ENCODE measurements at places on chromosomes 6 and 20.

- H3K27me3 ChIP-seq = no peaks in the 10 kb centered on the region
- no peak for DNase-seq
- no peak overlapping the region for H3K4me3 ChIP-seq
- no peak overlapping the region for H3K27ac ChIP-seq
These were observed 454 bp downstream of the L3MBTL3 start for GRCh38 chr6:130018744-130019325.

DNA sequence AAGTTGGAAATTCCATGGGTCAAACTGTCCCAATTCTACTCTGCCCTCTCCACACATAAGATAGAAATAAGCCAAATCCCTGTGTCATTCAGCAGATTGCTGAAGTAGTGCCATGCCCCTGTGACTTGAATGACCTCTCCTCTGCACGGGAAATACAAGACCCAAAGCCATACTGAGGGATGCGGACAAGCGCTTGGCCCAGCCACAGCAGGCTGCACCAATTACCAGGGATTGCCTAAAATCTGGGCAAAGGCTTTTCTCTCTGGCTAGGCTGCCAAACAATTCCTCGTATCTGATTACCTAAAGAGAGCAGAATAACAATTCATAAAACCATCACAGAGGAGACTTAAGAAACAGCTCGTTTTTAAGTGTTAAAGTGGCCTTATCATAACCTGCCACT is 421.8 kb upstream of the JARID2 start:
- H3K4me3 ChIP-seq = no peak overlapping the region
- no peaks in the 10 kb centered on the region for H3K36me3 ChIP-seq
- no peaks in the 10 kb centered on the region for H3K4me1 ChIP-seq
- no peak overlapping the region for H3K27ac ChIP-seq

DNA sequence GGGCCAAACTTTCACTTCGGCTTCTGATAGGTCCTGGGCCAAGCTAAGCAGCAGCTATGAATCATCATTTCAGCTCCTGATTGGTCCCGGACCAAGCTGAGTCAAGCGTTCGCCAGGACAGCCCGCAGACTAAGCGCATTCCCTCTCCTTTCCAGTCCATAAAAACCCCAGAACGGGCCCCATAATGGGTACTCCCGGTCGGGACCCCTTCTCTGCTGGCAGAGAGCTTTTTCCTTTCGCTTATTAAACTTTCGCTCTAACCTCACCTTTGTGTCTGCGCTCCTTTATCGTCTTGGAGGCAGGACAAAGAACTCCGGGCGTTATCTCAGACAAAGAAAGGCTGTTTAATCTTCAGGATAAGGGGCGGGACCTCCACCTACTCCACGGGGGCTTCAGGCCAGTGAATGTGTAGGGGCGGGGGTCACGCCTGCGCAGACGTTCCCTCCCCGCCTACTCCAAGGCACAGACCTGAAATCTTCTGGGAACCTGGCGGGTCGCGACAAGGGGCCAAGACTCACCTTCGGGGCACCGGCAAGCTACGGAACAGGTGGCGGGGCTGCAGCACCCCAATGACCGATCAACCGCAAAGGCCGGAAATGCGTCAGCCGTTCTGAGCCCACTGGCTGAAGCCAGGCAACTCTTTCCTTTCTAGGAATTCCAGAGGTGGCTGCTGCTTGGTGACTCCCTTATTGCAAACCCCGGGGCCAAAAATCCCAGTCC is at the start of gene ZSCAN31:
Gene ZSCAN31 (minus strand): TSS at position 585 of the 720 bp plus-strand sequence. CDS start 6,465 bp downstream, outside the sequence.
- peaks cover 34% of the 10 kb centered on the region for H3K4me1 ChIP-seq
- H3K36me3 ChIP-seq = no peaks in the 10 kb centered on the region
- no peaks in the 10 kb centered on the region for H3K27me3 ChIP-seq
- peak within 1 kb of the TSS; percentile 90 for H3K27ac ChIP-seq

- H3K4me3 ChIP-seq = no peak overlapping the region
- H3K4me1 ChIP-seq = no peaks in the 10 kb centered on the region
- no peak overlapping the region for H3K27ac ChIP-seq
- H3K36me3 ChIP-seq = peaks cover 44% of the 10 kb centered on the region
These were observed 35.7 kb downstream of the RALY start for GRCh38 chr20:34029415-34029814.

DNA sequence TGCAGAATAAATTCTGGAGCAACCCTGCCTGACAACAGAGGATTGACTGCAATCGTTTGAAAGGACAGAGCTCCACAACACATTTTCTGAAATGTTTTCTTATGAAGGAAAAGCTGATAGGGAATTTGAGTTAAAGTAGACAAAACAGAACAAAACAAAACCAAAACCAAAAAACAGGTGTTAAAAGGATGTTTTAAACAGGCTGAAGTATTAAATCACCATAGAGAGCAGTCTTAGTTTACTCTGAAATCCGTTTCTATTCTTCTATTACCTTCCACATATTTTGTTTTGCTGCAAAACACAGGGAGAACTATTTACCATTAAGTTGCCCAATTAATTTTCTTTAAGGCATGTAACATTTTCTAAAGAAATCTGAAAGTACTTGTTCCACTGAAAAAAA is 93.4 kb upstream of the MLIP start:
- peaks cover 12% of the 10 kb centered on the region for H3K27me3 ChIP-seq
- no peak overlapping the region for H3K4me3 ChIP-seq
- H3K4me1 ChIP-seq = no peaks in the 10 kb centered on the region
- H3K27ac ChIP-seq = no peak overlapping the region

DNA sequence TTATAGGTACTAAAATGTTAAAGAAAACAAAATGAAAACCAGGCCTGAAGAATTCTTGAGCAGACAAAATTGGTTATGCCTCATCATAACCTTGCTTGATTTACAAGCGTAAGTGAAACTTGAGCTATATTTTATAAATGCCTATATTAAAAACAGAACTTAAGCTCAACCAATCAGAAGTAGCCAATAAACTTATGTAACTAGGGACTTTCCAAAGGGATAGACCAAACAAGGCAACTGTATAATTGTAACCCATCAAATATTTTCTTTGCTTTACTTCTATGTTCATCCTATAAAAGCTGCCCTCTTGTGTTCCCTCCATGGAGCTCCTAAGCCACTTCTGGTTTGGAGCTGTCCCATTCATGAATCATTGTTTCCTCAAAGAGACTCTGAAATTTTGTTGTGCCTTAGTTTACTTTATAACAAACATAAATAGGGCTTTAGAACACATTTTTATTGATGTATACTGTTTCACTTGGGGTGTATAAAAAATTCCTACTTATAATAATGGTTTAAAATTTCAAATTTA is 101.6 kb upstream of the CARMIL1 start:
- H3K4me1 ChIP-seq = peaks cover 7% of the 10 kb centered on the region
- H3K27ac ChIP-seq = no peak overlapping the region
- no peaks in the 10 kb centered on the region for H3K27me3 ChIP-seq

- H3K27me3 ChIP-seq = no peaks in the 10 kb centered on the region
- H3K36me3 ChIP-seq = no peaks in the 10 kb centered on the region
- no peak overlapping the region for H3K27ac ChIP-seq
- H3K4me3 ChIP-seq = no peak overlapping the region
- no peaks in the 10 kb centered on the region for H3K4me1 ChIP-seq
These were observed 34.2 kb upstream of the FRMD1 start for GRCh38 chr6:168113226-168113625.

DNA sequence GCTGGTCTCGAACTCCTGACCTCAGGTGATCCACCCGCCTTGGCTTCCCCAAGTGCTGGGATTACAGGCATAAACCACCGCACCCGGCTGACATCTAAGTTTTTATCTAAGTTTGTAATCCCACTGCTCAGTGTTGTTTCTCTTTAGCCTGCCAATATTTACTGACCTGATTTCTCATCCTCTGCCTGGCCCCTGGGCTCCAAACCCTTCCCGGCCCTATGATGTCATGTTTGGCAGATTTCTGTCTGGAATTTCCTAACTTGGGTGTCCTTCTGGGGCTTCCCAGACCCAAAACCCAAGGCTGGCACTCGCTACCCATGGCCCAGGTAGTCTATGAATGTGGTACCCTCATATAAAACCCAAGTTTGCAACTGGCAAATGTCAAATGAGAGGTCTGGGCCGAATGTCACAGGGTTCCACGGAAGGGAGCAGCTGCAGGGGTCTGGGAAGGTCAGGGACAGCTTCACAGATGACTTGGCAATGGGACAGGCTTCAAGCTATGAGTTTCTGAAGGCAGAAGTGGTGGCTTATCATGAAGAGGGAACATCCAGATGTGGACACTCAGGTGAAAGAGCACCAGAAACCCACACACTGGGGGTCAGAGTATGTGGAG is 54.9 kb downstream of the TMEM170B start:
- no peaks in the 10 kb centered on the region for H3K4me1 ChIP-seq
- H3K36me3 ChIP-seq = no peaks in the 10 kb centered on the region
- H3K27ac ChIP-seq = no peak overlapping the region
- no peak overlapping the region for H3K4me3 ChIP-seq

DNA sequence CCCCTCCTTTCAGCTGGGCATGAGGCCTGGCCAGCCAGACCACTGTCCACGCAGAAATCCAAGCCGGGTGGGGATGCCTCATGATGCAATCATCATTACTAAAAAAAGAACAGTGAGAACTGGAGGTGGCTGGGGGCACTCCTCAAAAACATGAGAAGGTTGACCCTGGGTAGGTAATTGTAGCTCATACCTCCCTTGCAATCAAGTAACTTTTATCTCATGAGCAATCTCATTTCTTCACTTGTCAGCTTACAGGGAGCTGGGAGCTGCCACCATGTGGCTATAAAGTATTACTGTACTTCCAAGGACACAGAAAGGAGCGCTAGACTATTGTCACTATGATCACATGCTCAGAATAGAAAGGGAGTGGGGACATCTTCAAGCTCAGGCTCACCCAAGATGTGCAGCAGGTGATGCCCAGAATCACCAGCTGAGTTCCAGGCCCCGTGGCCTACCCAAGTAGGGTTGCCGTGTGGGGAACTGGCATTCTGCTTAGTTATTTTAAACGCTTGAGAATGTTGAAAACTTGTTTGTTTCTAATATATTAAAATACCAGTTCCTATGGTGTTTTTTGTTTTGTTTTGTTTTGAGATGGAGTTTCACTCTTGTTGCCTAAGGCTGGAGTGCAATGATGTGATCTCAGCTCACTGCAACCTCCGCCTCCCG is 3.0 kb upstream of the CDH26 start:
- no peaks in the 10 kb centered on the region for H3K36me3 ChIP-seq
- no peaks in the 10 kb centered on the region for H3K4me1 ChIP-seq
- peak; percentile 16 for DNase-seq
- H3K27me3 ChIP-seq = no peaks in the 10 kb centered on the region
- no peak overlapping the region for H3K27ac ChIP-seq
- no peak overlapping the region for H3K4me3 ChIP-seq

DNA sequence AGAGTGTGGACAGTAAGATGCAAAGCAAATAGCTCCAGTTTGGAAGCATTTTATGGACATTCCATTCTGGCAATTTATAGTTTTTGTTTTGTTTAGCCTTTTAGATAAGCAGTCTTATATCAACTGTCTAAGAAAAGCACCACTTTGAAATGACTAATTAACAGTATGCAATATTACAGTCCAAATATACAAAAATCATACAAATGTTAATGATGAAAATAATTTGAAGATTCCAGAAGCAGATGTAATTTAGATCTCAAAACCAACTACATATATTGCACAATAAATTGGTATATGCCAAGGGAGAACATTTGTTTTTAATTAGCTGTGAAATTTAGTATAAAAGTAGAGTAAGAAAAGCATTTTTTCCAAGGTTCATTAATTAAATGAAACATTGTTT is 158.8 kb downstream of the KIF6 start:
- peaks cover 4% of the 10 kb centered on the region for H3K27me3 ChIP-seq
- no peak overlapping the region for H3K27ac ChIP-seq
- H3K36me3 ChIP-seq = no peaks in the 10 kb centered on the region

DNA sequence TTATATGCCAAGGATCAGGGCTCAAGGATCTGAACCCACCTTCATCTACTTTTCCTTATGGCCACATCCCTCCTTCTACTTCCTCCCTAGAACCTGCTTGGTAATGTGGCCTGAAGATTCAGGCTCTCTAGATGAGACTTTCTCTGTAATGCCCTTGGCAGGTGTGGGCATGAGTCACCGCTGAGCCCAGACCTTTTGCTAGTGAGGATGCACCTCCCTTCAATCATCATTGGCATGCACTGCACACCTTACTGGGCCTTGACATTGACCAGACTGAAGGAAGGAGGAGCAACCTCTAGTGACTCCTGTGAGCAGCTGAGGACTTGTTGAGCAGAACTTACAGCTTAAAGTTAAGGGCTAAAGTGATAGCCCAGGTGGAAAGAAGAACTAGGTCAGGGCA is 405.3 kb downstream of the MAFB start:
- no peak for DNase-seq
- H3K4me3 ChIP-seq = no peak overlapping the region
- H3K36me3 ChIP-seq = no peaks in the 10 kb centered on the region
- no peak overlapping the region for H3K27ac ChIP-seq

- no peak overlapping the region for H3K4me3 ChIP-seq
- H3K27me3 ChIP-seq = no peaks in the 10 kb centered on the region
- no peaks in the 10 kb centered on the region for H3K36me3 ChIP-seq
- no peak for DNase-seq
These were observed 301.8 kb upstream of the ID4 start for GRCh38 chr6:19535351-19535750.

GRCh38 chr6:105774247-105774646 is 311.9 kb upstream of the PRDM1 start:
- H3K36me3 ChIP-seq = no peaks in the 10 kb centered on the region
- H3K27ac ChIP-seq = no peak overlapping the region
- DNase-seq = no peak

DNA sequence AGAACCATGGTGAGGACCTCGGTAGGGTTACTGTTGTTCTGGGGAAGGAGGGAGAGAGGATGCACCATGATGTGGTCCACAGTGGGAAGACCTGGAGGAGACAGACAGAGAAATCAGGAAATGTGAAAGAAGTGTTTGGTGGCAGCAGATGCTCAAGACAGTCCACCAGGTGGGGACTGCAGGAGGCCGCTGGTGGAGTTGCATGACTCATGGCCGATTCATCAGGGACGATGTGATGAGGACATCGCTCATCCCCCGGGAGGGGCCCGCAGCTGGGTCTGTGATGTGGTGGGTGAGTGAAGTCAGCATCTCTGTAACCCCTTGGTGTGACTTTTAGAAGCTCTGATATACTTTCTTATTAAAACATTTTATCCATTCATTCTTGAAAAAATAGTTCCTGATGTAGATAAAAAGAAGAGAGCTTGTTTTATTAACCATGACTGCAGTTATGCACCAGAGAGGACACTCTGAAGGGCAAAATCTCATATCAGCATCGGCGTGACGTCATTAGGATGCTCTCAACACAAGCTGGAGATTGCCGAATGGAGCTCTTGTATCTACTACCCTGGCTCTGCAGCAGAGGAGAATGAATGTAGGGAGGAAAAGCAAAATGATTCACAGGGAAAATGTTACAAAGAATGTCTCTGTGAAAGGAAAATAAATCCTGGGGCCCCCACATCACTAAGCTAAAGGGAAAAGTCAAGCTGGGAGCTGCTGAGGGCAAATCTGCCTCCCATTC is 71.2 kb downstream of the RAMACL start:
- peak; percentile 63 for DNase-seq
- H3K4me3 ChIP-seq = no peak overlapping the region
- no peaks in the 10 kb centered on the region for H3K36me3 ChIP-seq
- H3K27me3 ChIP-seq = no peaks in the 10 kb centered on the region
- no peaks in the 10 kb centered on the region for H3K4me1 ChIP-seq

GRCh38 chr20:1667502-1668085 is 10.0 kb upstream of the SIRPG start:
- H3K36me3 ChIP-seq = no peaks in the 10 kb centered on the region
- H3K4me1 ChIP-seq = peaks cover 31% of the 10 kb centered on the region

All from DND-41 (cell line).